ENCODE measurements at places on chromosomes 2 and 18. TPM values are rescaled to one million over a fixed set of nuclear protein-coding genes. Genes with fewer than 3 reads are reported as not detected.

The UBE2E3 gene
- total RNA-seq, result 294 TPM

The MCM6 gene
- 11.7 TPM for total RNA-seq

The ZNF638 gene
- total RNA-seq, result 211 TPM

The PCARE gene
- total RNA-seq, result 0.66 TPM

The IL37 gene
- total RNA-seq, result not detected

The NAT8 gene
- not detected for total RNA-seq

The ANKRD62 gene
- total RNA-seq, result 0.17 TPM

The FBXO41 gene
- 14.0 TPM for total RNA-seq

The BMP10 gene
- not detected for total RNA-seq

The RPIA gene
- 8.1 TPM for total RNA-seq

The CAPN13 gene
- not detected for total RNA-seq

The LYPD6 gene
- 1.5 TPM for total RNA-seq

The IL1RL1 gene
- not detected for total RNA-seq

The COPS8 gene
- 55.8 TPM for total RNA-seq

The FBXO48 gene
- 0.81 TPM for total RNA-seq

The COL6A3 gene
- 0.07 TPM for total RNA-seq

The FAM161A gene
- total RNA-seq, result 13.4 TPM

The CAPN14 gene
- 0.25 TPM for total RNA-seq

The BOK gene
- total RNA-seq, result 13.8 TPM

The TEKT4 gene
- not detected for total RNA-seq

The FHOD3 gene
- 21.2 TPM for total RNA-seq

The POTEF gene
- 12.8 TPM for total RNA-seq

The DSC3 gene
- 0.47 TPM for total RNA-seq

The PAIP2B gene
- total RNA-seq, result 15.6 TPM

The HMSD gene
- not detected for total RNA-seq

The NEU4 gene
- 0.88 TPM for total RNA-seq

The CCL20 gene
- total RNA-seq, result not detected

The SAG gene
- not detected for total RNA-seq

The ALK gene
- 9.6 TPM for total RNA-seq

The TUBA4B gene
- total RNA-seq, result not detected

The KLF11 gene
- 21.1 TPM for total RNA-seq

The DGKD gene
- 67.6 TPM for total RNA-seq

The INHBB gene
- 0.34 TPM for total RNA-seq

The TTC27 gene
- total RNA-seq, result 8.3 TPM

The PROKR1 gene
- 0.83 TPM for total RNA-seq

The FRZB gene
- 2.2 TPM for total RNA-seq

The SCN9A gene
- 11.2 TPM for total RNA-seq

The CD207 gene
- total RNA-seq, result 0.51 TPM

The POTEI gene
- 1.4 TPM for total RNA-seq

The RAD51AP2 gene
- not detected for total RNA-seq

The DBI gene
- 134 TPM for total RNA-seq

The MALT1 gene
- 8.5 TPM for total RNA-seq

The SLC5A7 gene
- 0.27 TPM for total RNA-seq

The SOWAHC gene
- total RNA-seq, result 12.9 TPM

The SNORC gene
- 2.4 TPM for total RNA-seq

The GATA6 gene
- total RNA-seq, result 0.42 TPM

The PJVK gene
- total RNA-seq, result 2.0 TPM

The HRH4 gene
- total RNA-seq, result not detected

The NOL4 gene
- 8.6 TPM for total RNA-seq

The LAMA3 gene
- total RNA-seq, result 2.1 TPM

The ANKRD30B gene
- not detected for total RNA-seq

The CRYGD gene
- 0.76 TPM for total RNA-seq

The DUSP11 gene
- total RNA-seq, result 20.8 TPM

The LIPG gene
- 10.2 TPM for total RNA-seq

The CERKL gene
- total RNA-seq, result 5.7 TPM

The WDR43 gene
- 32.5 TPM for total RNA-seq

The TOGARAM2 gene
- not detected for total RNA-seq

The DPYSL5 gene
- total RNA-seq, result 313 TPM

The ARHGEF4 gene
- 6.1 TPM for total RNA-seq

The DYTN gene
- total RNA-seq, result not detected

All from glutamatergic neuron (in vitro differentiated cells).